ENCODE measurements at places on chromosomes 7 and 10.

- no peak for DNase-seq
These were observed 219.5 kb upstream of the NRP1 start for GRCh38 chr10:33553748-33554571.

GRCh38 chr10:59968705-59969104, 62.3 kb upstream of the CCDC6 start:
- no peak for DNase-seq

DNA sequence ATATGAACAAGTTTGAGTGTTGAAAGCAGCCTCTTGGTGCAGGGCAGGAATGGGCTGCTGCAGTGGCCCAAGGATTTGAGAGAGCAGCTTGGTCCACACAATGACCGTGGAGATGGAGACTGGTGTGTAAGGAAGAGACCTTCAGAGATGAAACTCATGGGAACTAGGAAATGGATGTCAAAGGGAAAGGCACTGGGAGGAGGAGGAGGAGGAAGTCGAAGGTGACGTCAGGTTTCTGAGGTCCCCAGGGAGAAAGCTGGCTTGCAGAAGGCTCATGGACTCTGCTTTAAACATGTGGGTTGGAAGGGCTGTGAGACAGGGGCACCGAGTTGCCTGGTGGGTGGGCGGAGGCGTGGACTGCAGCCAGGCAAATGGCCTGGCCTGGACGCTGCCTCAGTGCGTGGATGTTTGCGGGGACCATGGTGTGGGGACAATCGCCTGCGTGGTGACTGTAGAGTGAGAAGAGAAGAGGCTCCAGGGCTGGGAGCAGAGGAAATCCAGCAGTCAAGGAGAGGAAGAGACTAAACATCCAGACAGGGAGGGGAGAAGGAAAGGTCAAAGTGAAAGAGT, 14.6 kb downstream of the C10orf71 start:
- DNase-seq = no peak

DNA sequence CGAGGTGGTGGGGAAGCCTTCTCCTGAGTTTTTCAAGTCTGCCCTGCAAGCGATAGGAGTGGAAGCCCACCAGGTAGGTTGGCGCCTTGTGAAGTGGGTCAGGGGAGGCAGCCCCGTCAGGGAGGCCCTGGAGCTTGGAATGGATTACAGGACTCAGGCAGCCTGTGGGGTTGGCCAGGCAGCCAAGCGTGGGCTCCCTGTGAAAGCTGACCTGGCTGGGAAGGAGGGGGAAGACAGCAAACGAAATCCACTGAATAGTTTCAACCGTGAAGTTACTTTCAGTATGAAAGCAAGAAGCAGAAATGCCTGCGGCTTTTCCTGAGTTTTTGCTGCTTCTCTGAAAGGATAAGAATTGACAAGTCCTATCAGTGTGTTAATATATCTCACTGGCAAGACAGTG, 36.4 kb downstream of the LHPP start:
- DNase-seq = no peak

DNA sequence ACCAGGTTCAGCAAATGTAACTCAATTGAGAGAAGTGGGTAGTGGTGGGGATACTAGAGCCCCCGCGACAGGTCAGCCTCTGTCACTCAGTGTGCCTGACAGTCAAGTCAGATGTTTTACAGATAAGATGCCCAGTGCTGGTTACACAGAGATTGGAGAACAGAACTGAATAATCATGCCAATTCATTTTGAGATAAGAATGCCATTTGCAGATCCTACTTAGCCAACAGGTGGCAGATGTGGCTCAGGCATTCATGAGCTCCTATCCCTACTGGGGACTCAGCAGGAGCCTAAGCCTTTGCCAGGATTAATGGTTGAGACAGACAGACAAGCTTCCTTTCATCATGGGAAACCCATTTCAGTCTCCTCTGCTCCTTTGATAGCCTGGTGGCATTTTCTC, 137.8 kb downstream of the MAPK8 start:
- DNase-seq = no peak

DNA sequence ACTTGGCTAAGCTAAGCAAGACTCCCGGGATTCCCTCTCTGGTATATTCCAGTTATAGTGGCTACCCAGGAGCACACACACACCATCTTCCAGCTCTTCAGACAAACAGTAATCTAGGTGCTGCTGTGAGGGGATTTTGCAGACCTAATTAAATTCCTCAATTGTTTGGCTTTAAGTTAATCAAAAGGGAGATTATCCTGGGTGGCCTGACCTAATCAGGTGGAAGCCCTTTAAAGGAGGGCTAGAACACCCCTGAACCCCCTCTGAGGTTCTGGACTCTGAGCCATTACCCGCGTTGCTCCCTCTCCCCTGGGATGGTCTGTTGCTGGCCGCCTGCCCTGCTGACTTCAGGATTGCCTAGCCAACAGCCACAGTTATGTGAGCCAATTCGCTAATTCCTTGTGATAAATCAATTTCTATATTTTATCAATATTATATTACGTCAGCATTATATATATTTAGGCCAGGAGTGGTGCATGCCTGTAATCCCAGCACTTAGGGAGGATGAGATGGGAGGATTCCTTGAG, 6.4 kb downstream of the SFXN2 start:
- no peak for DNase-seq

DNA sequence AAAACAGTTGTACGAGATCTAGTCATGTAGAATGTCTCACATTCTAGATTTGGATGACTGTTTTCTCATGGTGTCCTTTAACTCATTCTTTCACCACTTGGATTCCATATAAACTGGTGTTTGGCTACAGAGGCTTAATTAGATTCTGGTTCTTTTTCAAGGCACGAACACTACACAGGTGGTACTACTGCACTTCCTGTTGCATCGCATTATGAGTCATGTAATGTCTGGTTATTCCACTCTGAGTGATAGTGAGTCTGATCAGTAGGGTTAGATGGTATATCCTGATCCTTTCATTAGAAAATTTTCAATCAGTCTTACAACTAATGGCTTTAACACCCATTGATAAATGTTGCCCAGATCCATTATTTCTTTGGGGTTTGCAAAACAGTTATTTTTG, 11.2 kb upstream of the AKAP9 start:
- no peak for DNase-seq

GRCh38 chr7:116741625-116742316, 69.8 kb downstream of the MET start:
- DNase-seq = no peak

DNA sequence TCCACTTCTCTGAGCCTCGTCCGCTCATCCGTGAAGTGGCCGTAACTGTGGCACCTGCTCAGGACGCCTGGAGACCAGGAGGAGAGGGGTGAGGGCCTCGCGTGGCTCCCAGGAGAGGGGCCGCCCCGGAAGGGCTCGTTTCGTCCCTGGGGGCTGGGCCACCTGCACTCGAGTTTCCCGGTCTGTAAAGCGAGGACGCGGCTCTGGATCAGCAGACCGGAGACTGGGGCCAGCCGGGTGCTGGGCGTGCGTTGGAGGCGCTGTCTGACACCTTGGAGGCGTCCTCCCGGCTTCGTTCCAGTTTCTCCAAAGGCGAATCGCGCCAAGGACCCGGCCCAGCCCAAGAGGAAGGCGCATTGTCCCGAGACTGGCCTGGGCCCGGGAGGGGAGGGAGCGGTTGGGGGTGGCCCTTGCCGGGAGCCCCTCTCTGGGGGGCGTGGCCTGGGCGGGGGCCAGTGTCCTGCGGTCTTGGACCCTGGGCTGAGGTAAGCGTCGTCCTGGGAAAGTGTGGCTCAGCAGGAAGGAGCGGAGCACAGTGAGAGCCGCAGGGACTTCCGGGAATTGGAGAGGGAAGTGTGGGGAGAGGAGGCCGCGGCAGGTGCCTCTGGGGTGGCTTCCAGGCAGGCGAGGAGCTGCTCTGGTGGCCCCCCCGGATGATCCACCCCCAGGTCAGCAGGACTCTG, 89.6 kb downstream of the FOXL3 start:
- DNase-seq = no peak

GRCh38 chr7:130461272-130461671, 20.5 kb upstream of the CEP41 start:
- no peak for DNase-seq

- no peak for DNase-seq
These were observed 4.0 kb downstream of the SNCG start for GRCh38 chr10:86962136-86962980.

DNA sequence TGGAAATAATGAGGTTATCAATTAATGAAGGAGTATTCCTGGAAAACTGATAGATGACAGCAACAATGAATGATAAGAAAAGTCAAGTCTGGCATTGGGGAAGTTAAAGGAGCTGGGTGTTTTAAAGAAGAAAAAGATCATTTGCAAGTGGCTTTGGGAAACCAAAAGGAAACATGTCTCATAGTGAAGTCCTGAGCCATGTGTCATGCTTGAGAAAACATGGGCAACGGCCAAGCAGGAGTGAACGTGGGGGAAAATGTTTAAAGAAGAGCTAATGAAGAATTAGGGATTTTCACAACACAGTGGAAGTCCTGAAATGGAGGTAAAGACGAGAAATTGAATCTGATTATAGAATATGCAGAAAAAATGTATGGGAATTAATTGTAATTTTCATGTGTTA, 1383.2 kb upstream of the CELF2 start:
- DNase-seq = no peak

DNA sequence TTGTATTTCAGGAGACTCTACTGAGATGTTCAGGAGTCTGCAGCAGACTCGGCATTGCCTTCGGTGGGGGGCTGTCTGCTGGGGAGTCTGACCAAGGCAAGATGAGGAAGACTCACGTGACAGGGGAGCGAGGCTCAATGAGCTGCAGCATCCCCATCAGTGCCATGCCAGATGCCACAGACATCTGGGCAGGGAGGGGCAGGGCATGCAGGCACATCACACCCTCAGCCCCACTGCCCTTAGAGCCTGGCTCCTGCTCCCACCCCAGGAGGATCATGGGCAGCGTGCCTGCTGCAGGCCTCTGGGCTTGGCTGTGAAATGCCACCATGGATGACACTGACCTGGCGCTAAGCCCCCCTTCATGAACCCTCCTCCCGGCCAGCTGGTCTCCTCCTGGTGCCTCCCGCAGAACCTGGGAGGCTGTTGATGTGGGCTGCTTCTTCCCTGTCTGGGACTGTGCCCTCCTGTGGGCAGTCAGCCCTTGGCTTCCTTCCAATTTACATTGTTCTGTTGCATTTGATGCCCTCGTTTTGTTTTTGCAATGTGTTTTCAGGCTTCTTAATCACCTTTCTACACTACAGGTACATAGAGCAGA, 235.0 kb downstream of the PAXIP1 start:
- DNase-seq = no peak

GRCh38 chr7:44471850-44472249, 18.6 kb downstream of the NUDCD3 start:
- DNase-seq = no peak

- DNase-seq = no peak
These were observed 123.1 kb downstream of the CRPPA start for GRCh38 chr7:16298221-16298620.

- DNase-seq = no peak
These were observed 453.5 kb downstream of the AUTS2 start for GRCh38 chr7:70051726-70052125.

DNA sequence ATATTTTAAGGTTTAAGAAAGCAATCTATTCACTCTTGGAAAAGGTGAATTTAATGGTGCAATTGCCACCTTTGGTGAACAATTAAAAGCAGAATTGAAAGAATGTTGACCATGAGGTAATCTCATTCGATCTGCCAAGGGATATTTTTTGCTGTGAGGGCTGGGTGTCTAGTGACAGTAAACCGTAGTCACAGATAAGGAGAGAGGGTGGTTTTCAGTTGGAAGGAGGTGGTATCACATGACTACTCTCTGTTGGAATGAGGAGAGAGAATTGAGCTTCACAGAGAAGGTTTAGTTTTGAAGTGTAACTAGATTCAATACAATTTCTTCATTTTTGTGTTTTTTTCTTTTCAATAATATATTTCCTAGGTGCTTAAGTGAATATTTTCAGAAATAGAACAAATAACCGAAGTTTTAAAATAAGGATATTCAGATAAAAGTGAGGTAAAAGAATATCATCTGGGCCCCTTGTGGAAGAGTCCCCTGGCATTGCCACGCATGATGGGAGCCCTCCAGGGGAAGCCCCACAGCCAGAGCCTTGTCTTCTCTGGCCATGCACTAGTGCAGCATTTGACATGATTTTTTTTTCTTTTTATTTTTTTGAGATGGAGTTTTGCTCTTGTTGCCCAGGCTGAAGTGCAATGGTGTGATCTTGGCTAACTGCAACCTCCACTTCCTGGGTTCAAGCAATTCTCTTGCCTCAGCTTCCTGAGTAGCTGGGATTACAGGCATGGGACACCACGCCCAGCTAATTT, 73.4 kb downstream of the GPR141 start:
- no peak for DNase-seq

DNA sequence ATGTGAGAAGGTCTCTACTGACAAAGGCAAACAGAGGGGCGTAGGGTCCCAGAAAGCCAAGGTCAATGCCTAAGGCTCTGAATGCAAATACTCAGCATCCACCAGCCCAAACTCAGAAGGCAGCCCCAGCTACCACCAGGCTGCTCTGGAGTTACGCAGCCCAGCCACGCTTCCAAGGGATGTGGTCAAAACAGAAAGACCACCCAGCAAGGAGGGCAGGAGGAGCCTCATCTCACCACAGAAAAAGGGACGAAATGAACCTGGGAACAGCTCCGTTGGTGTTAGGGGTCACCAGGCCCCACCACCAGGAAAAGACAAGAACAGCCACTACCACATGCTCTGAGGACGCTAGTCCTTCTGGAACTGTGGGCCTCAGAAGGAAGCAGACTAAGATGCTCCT, 65.1 kb downstream of the CTBP2 start:
- no peak for DNase-seq

DNA sequence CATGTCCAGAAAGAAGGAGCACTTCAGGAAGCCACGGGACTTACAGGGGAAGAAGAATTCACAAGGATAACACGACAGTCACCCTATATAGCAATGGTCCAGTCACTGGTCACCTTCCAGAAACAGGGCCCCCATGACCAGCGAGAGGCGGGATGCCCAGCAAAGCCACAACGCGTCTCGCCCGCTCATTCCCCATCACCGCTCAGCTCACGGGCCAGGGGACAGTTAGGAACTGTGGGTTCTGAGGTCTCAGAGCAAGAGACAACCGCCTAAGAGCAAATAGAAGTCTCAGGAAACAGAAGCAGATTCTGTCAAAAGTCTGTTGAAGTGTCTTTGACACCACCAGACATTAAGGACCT, 71.9 kb downstream of the PROSER2 start:
- no peak for DNase-seq

GRCh38 chr7:35704261-35704660, 9.3 kb upstream of the HERPUD2 start:
- DNase-seq = no peak

DNA sequence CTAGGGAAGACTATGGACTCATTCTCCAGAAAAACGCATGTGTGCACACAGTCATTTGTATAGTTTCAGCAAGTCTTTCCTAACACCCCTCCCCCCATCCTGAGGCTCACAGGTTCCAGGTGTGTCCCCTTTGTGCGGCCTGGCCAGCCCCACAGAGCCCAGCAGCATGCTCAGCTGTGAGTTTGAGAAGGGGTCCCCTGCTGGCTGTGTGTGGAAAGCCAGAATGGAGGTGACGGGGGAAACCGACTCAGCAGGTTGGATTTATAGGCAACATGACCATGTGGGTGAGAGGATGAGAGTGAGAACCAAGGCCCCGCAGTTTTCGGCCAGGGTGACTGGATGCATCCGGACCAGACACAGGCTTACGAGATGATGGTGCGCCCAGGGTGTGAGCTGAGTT, 9.9 kb downstream of the PTPRE start:
- no peak for DNase-seq

All from NCI-H187 (cell line).